Stimulated activated naive CD8-positive, alpha-beta T cell treated with anti-CD3 and anti-CD28 coated beads, Interleukin-15, Interleukin-2, amounts not matched to agents 100 U/mL and 50 U/mL, for 24 hours (primary cell): ENCODE measurements at places on chromosomes 2 and 18.

- no peak for DNase-seq
These were observed 510.1 kb downstream of the TXNL1 start for GRCh38 chr18:56128153-56128791.

GRCh38 chr2:54528311-54528955 lies 72.3 kb downstream of the SPTBN1 start:
- no peak for DNase-seq

GRCh38 chr2:150605664-150606063 lies 118.2 kb upstream of the RND3 start:
- DNase-seq = no peak

- no peak for DNase-seq
These were observed 59.4 kb downstream of the STK39 start for GRCh38 chr2:168188002-168188401.

DNA sequence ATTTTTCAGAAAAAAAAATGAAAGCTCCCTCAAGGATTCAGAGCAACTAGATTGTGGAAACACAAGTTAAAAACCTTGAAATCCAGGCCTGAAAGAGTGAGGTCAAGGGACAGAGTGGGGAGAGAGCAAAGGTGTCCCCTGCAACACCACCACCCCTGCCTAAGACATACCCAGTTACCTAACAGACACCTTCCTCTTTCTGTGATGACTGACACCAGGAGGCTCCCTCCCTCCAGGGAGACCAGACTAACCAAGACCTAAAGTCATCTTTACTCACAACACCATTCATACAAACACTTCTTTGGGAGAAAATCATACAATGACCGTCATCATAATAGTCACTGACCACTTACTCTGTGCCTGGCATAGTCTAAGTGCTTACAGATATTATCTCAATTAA lies 151.8 kb upstream of the NABP1 start:
- DNase-seq = no peak

GRCh38 chr2:10507106-10507505 lies 59.0 kb upstream of the ODC1 start:
- DNase-seq = no peak

GRCh38 chr18:46356278-46357033 lies 252.3 kb downstream of the HAUS1 start:
- no peak for DNase-seq

GRCh38 chr18:21598726-21599584 lies 1.5 kb downstream of the ESCO1 start:
- DNase-seq = no peak

- no peak for DNase-seq
These were observed 89.6 kb downstream of the ITGB1BP1 start for GRCh38 chr2:9333591-9334171.
